ENCODE measurements at places on chromosomes 5 and 9. TPM values are rescaled to one million over a fixed set of nuclear protein-coding genes. Genes with fewer than 3 reads are reported as not detected.

The SLC36A2 gene
- total RNA-seq = not detected

GRCh38 chr5:83731638-83732037, 11.0 kb upstream of the HAPLN1 start:
- H3K4me1 ChIP-seq = no peaks in the 10 kb centered on the region
- no peak overlapping the region for H3K27ac ChIP-seq
- no peaks in the 10 kb centered on the region for H3K27me3 ChIP-seq

The TAS2R1 gene
- total RNA-seq = not detected

The SOHLH1 gene
- total RNA-seq = not detected

GRCh38 chr5:177997846-177998245, 1.8 kb upstream of the PROP1 start:
- no peak overlapping the region for H3K4me3 ChIP-seq
- H3K4me1 ChIP-seq = no peaks in the 10 kb centered on the region
- peak; percentile 81 for DNase-seq
- H3K27ac ChIP-seq = no peak overlapping the region
- H3K27me3 ChIP-seq = no peaks in the 10 kb centered on the region
- H3K36me3 ChIP-seq = no peaks in the 10 kb centered on the region

- no peaks in the 10 kb centered on the region for H3K27me3 ChIP-seq
- no peak overlapping the region for H3K4me3 ChIP-seq
- no peak for DNase-seq
- H3K27ac ChIP-seq = no peak overlapping the region
- peaks cover 17% of the 10 kb centered on the region for H3K36me3 ChIP-seq
These were observed 37.6 kb upstream of the SETD9 start for GRCh38 chr5:56871777-56872176.

The STPG3 gene
- not detected for total RNA-seq

Measured in esophagus muscularis mucosa (tissue), 4 donors.